ENCODE measurements at places on chromosomes 6 and 20.

DNA sequence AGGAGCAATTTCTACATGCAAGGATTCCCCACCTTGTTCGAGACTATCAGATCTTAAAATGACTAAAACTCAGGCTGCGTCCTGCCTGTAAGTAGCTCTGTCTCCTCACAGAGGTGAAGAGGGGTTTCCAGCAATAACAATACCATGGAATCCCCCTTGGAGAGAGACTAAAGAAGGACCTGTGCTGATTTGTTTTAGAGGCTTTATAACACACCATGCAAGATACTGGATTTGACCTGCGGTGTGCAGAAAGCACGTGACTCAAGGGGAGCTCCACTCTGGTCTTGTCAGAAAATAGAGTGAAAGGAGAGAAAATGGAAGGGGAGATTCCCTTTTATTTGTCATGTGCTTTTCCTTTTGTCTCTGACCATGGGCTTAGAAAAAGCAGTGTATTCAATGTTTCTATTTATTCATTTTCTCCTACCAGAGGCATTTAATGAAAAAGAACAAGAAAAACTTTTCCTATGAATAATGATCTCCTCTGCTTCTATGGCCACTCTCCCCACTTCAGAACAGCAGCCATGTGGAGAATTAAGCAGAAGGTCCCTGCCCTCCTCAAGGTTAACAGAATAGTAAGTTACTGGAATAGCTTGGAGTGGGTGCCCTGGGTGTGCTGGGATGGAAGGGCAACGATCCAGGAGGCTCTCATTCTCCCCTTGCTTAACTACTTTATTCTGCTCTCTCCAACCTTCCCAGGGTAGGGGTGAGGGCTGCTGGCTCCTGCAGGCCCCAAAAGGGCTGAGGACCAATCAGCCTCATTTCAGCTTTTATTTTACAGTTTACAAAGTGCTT, 19.2 kb upstream of the MRPS10 start:
- no peak for DNase-seq

DNA sequence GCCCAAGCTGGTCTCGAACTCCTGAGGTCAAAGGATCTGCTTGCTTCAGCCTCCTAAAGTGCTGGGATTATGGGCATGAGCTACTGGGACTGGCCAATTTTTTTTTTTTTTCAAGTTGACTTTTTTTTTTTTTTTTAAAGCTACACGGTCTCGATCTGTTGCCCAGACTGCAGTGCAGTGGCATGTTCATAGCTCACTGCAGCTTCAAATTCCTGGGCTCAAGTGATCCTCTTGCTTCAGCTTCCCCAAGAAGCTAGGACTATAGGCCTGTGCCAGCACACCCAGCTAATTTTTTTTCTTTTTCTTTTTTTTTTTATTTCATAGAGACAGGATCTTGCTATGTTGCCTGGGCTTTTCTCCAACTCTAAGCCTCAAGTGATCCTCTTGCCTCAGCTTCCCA, 59.5 kb downstream of the NCOA3 start:
- no peak for DNase-seq

DNA sequence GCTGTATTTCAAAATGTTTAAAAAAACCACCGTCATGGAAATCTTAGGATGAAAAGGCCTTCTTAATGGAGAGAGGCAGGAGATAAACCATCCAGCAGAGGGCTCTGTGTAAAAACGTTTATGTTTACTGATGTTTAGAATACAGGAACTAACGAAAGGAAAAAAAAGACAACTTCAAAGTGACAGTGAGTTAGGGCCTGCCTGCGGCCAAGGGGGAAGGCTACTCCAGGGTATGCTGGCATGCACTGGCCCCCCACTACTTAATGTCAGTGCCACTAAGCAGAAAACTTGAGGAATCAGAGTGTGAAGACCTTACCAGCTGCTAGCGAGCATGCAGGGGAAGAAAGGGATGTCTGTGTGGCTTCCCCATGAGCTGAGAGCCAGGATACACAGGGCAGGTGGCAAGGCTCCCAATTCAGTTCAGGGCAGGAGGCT, 47.7 kb downstream of the AKAP7 start:
- DNase-seq, result no peak

- DNase-seq, result no peak
Observed at GRCh38 chr6:104229057-104229456, 630.7 kb downstream of the HACE1 start.

DNA sequence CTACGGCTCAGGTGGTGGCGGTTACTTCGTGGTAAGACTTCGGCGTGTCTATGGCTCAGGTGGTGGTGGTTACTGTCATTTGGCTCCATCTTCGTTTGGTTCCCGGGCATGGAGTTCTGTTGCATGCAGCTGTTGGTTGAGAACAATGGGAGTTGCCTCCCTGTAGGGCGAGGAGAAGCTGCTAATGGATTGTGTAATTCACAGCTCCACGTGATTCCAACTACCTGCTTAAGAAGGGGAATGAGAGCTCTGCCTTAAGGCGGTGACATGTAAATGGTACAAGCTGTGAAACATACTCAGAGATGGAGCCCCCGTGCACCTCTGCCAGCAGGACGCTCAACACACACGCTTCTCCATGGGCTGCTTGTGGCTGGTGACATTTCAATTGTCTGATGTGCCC, 12.4 kb upstream of the DACT2 start:
- DNase-seq, result no peak

GRCh38 chr6:14520536-14520935, 403.0 kb downstream of the CD83 start:
- DNase-seq, result no peak

- DNase-seq, result no peak
Observed at GRCh38 chr6:112269114-112269513, 14.7 kb upstream of the LAMA4 start.

DNA sequence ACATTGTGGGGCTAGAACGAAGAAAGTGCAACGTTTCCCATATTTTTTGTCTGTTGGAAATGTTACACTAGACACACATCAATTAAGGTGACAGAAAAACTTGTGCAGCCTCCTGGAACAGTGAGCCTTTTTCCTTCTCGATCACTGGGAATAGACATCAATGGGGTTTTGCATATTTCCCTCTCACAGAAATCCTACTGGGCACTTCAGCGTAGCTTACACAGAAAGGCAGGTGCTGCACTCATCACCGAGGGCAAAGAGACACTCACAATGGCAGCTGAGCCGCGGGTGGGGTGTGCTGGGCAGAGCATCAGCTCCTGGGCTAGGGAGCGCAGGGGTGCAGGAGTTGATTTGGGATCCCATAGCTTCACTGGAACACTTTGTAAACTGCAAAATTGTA, 64.5 kb downstream of the THBS2 start:
- no peak for DNase-seq

DNA sequence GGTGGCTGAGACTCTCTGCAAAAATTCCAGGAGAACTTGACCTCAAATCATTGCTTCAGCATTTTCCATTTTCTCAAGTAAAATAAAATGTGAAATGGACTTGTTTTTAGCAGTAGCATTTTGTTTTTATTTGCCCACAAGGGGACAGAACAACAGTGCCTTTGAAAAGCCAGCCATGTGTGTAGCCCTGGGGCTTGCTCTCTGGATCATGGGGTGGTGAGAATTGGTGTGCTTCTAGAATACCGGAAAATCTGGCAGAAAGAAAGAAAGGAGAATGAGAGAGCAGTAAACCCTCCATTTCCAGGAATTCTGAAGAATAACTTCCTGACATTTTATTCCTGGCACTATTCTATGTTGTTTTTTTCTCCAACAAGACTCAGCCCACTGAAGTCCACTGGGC, 254.7 kb upstream of the MOCS1 start:
- no peak for DNase-seq

- no peak for DNase-seq
Observed at GRCh38 chr6:5766260-5766659, 240.5 kb downstream of the NRN1 start.

DNA sequence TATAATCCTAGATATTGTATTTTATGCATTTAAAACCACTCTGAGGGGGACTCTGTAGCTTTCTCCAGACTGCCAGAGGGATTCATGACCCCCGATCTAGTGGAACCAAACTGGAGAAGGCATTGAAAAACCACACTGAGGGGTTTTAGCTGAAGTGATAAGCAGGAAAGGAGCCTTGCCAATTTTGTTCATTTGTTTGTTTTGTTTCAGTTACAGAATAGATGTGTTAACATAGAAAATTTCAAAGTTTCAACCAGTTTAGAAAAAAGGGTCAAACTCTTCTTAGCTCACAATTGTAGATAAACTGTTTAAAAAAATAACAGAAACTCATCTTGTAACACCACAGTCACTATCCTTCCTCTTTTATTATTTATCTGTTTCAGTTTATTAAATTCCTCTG, 19.8 kb downstream of the TAB2 start:
- no peak for DNase-seq

DNA sequence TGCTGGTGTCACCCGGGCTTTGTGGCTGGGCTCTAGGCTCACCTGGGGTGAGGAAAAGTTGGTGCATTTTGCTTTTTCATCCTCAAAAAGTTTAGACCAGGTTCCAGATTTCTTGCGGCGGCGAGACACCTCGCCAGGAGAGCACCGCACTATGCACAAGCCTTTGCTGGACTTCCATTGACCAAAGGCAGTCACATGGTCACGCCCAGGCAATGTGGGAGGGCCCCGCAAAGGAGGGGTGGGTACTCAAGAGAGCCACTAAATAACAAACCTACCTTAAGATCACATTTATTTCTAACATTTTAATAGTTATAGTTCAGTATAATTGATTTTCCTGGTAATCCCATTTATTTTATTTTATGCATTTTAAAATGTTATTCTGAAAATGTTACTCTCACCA, 3.0 kb upstream of the KIF16B start:
- DNase-seq, result no peak

DNA sequence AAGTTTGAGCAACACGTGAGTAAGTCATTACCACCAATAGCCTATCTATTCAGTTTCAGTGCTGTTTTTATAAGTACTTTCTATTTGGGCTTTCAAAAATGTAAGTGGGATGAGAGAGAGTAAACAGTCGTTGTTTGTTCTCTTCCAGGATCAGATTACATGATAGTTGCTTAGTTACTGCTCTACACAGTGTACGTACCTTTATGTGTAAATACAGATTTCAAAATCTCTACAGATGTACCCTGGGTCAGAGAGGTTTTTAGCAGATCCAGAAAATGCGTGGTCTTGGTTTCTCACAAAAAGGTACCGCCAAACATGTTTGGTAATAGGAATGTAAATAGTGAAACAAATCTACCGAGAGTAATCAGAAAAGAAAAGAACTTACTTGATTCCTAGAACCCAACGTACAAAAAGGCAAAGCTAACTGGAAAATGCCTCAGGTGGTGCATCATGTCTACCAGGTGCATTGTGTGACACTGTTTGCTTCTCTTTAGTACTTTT, 421.1 kb downstream of the BCKDHB start:
- DNase-seq, result no peak

GRCh38 chr6:31829633-31830283, 2.2 kb downstream of the HSPA1B start:
- DNase-seq, result no peak

DNA sequence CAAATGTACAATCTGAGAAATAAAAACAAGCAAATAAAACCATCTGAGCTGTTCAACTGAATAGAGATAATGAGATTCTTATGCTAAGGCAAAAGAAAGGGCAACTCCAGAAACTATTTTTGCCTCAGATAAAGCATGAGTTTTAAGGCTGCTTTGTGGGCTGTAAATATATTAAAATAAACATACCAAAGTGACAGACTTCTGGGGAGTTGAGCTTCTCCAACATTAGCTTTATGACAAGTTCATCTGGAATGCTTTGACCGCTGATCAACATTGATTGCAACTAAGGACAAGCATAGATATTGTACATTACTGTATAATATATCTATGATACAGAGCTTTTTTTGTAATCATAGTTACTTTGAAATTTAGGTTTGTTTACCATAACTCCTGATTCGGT, 19.3 kb downstream of the AK9 start:
- no peak for DNase-seq

GRCh38 chr6:25311331-25311840, 32.2 kb downstream of the CARMIL1 start:
- no peak for DNase-seq

DNA sequence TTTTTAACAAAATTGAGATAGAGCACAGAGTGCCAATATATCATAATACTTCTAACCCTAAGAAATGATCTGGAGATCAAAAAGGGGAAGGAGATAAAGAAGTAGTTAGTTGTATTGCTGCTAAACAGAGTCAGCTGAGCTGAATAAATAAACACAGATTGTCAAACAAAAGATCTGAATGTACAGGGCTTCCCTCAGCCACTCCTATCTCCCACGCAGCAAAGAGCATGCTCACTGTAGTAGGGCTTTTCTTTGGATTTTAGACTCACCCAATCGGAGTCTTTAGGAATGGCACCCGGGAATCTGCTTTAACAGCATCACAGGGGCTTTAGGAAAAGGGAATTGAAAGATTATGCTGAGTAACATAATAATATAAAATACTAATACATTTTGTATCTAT, 222.2 kb upstream of the STXBP5 start:
- DNase-seq, result no peak

GRCh38 chr6:7203939-7204338, 96.2 kb downstream of the RREB1 start:
- no peak for DNase-seq

DNA sequence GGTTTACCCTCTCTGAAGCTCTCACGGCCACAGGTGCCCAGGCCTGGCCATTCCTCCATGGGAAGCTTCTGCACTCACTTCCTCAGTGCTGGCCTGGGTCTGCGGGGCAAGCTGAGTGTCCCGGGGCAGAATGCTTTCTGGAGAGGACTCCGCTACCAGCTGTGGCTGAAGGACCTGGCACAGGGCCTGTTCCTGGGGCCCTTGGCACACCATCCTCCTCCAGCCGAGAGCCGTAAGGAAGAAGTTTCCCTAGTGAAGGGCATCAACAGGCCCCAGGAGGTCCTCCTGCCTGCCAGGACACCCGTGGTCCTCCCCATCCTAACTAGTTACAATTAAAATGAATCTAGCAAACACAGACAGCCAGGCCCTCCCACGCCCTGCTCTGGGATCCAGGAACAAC, 14.0 kb upstream of the KCNK15 start:
- DNase-seq, result no peak

DNA sequence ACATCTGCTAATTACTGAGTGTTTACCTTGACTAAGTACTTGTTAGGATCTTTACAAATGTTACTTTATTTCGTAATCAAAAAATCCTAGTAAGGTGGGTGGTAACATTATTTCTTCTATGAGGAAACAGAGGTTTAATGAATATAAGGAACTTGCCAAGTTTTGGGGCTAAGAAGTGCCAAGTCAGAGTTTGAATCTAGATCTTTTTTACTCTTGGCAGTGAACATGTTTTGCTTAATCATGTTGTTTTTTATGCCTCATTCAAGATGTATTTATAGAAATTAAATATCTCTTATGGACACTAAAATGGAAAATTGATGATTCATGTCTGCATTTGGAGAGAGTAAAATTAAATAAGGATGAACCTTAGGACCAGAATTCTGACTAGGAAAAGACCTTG, 393.7 kb downstream of the UTRN start:
- no peak for DNase-seq

- DNase-seq, result no peak
Observed at GRCh38 chr20:1629321-1629720, 9.5 kb upstream of the SIRPB1 start.

- DNase-seq, result no peak
Observed at GRCh38 chr20:45951925-45952834, 17.7 kb downstream of the PCIF1 start.

GRCh38 chr6:167719920-167720319, 106.8 kb upstream of the AFDN start:
- no peak for DNase-seq

GRCh38 chr20:62852196-62852595, 9.4 kb downstream of the TCFL5 start:
- no peak for DNase-seq

Measured in activated CD8-positive, alpha-beta memory T cell treated with anti-CD3 and anti-CD28 coated beads for 48 hours (primary cell).